ENCODE measurements at places on chromosomes 1 and 21.
A peak's percentile ranks its signal among the peaks of the same experiment; 100 is the strongest.

- DNase-seq: no peak
These were observed 118.7 kb downstream of the CHRM3 start for GRCh38 chr1:239505094-239505493.

GRCh38 chr21:43273708-43274021 is 104.9 kb downstream of the CRYAA start:
- DNase-seq: no peak

- no peak for DNase-seq
These were observed 74.8 kb downstream of the CASZ1 start for GRCh38 chr1:10721381-10722321.

GRCh38 chr1:47367651-47368050 is 34.1 kb downstream of the CMPK1 start:
- no peak for DNase-seq

DNA sequence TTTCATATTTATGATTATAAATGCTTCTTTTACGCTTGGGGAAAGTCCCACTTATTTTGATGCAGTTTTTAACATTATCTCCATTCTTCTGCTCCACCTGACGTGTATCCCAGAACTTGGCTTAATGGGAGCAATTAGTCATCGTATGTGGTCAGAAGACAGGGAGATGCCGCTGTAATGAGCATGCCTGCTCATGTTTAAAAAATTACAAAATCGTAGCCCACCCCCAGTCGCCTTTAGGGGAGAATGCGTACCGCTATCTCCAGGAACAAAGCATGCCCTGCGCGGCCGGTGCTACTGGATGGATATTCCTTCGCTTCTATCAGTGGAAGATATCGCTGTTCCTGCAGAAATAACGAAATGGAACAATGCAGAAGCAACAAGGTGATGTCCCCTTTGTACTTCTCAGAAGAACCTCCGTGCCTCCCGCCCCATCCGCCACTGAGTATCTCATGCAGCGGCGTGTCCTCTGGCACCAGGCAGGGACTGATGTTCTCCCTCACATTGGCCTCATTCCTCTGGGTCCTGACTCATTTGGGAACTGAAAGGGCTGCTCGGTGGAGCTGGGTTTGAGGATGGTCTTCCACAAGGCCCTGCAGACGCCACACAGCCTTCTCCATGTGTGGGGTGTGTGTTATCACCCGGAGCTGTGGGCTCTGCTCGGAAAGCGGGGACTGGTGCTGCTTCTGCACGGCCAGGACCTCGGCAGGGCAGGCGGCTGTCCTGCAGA is 116.3 kb upstream of the COL6A1 start:
- no peak for DNase-seq

DNA sequence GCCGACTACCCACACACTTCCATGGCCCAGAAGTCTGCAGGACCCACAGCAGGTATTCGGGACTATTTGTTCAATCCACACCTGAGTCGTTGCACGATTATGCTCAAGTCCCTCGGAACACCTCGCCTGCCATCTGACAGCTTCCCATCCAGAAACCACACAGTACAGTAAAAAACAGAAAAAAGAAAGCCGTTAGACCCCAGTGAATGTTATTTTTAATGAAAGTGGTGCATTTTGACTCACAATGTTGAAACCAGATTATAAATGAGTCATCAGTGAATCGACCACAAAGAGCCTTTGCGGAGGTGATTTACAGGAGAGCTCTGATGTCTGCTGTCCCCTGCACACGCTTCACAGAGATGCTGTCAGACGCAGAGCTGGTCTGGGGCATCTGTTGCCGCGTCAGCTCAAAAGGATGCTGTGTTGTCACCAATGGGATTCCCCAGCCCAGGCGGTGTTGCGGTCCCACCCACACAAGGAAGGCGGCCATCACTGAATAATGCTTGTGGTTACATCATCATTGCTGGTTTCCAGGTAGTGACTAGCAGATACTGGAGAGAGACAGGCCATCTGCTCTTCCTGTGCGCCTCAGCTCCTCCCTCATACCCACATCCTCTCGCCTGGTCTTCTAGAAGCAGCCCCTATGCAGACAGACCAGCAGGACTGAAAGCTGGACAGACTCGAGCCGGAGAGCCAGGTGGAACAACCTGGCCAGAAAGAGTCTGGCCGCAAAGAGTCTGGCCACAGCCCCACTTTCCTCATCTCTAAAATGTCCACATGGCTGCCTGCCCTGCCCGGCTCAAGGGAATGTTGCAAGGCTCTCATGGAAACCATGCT is 116.8 kb downstream of the TOMM20 start:
- DNase-seq: peak; percentile 95

GRCh38 chr1:153626904-153627714 is at the start of gene S100A13:
Gene S100A13 (minus strand): TSS chr1:153627505. CDS start chr1:153626472, 1,033 bp downstream.
- no peak for DNase-seq

DNA sequence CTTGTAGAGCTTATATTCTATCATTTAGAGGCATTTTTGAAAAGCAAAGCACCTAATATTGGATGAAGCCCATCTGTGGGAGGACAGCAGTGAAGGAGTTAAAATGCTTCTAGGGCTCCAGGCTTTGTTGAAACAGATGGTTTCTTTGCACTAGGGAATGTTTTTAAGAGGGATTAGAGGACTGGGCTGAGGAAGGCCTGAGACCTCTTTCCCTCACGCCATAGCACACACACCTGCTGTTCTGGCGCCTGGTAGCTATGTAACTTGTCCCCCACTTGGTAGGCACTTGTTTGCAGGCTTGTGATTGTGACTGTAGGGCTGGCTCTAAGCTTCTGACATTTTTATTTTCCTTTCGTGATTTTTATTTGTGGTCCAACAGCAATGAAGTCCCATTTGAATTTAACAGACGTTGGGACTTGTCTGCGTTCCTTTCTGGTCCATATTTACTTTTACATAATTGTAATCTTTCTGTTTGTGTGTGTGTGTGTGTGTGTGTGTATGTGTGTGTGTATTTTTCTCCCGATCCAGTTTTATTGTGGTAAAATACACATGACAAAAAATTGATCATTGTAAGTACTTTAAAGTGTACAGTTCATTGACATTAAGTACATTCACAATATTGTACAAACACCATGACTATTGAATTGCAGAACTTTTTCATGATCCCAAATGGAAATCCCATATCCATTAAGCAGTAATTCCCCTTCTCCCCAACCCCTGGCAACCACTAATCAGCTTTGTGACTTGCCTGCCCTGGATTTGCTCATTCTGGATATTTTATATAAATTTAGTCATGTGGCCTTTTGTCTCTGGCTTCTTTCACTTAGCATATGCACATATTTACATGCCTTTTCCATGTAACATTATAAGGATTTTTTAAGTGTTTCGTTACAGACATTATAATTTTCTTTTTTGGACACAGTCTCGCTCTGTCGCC is 33.5 kb upstream of the MACF1 start:
- DNase-seq: no peak

DNA sequence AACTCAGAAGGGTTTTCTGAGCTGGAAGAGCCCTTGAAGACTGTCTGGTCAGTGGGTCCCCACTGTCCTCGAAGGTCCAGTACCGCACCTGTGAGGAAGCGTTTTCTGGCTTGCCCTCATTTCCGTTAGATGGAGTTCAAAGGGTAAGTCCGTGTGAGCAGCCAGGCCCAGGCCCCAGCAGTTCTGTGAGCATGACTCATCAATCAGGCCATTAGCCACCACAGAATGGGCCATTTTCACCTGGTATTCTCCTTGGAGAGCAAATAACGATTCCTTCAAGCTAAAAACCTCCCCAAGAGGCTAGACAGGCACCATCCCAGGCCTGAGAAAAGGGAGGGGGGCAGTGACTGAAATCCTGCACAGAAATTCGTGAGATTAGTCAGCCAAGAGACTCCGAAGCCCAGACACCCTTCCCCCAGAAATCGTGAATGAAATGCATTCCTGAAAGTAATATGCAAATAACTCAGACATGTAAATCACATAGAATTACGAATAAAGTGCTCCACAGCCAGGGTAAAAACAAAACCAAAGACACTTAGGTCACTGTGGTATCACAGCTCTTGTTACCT is 66.0 kb downstream of the BCAR3 start:
- no peak for DNase-seq

DNA sequence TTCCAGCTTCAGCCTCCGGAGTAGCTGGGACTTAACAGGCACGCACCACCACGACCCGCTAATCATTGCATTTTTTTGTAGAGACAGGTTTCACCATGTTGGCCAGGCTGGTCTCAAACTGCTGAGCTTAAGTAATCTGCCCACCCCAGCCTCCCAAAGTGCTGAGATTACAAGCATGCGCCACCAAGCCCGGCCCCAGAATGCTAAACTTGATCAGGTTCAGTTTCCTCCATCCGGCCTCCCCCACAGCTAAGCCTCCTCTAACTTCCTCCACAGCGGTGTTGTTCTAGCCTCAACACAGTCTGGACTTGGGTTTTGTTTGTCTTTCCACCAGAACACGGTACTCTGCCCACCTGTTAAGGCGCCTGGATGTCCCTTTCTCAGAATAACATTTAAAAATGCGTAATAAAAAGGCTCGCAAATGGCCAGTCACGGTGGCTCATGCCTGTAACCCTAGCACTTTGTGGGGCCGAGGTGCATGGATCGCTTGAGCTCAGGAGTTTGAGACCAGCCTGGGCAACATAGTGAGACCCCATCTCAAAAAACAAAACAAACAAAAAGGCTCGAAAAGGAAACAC is 2.4 kb downstream of the PARP1 start:
- DNase-seq: no peak

DNA sequence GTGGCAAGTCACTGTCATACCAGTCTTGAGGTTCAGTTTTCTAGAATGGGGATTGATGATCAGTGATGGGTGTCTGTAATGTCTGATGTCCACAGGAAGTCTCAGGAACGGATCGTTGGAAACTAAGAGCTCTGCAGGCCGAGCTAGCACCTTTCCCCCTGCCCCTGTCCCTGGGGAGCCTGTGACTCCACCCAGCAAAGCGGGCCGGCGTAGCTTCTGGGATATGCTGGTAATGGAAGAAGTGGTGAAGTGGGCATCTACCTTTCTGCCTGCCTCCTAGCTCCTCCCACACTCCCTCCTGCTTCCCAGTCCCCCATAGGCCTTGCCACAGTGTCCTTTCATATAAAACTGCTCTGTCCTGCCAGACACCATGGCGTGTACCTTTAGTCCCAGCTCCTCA is 13.4 kb downstream of the HYI start:
- DNase-seq: no peak

- DNase-seq: no peak
These were observed 720 bp downstream of the PSMB2 start for GRCh38 chr1:35640380-35641232.

GRCh38 chr1:61175976-61176375 is 93.6 kb downstream of the NFIA start:
- DNase-seq: no peak

GRCh38 chr1:109498161-109498801 is 4.4 kb downstream of the CYB561D1 start:
- no peak for DNase-seq

DNA sequence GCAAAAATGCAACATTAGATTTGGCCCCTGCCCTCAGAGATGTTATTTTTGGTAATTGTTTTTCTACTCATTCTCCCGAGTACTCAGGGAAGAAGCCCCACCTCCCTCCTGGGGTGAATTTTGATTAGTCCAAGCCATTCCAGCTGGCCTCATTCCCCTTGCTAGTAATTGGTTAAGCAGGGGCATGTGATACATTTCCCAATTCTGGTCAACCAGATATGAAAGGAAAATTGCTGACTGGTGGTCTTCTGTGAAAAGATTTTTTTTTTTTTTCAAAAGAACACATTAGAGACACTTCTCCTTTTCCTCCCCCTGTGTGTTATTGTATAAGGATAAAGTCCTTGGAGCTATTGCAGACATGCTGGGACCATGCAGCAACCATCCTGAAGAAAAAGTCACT is 71.1 kb upstream of the AKT3 start:
- no peak for DNase-seq

DNA sequence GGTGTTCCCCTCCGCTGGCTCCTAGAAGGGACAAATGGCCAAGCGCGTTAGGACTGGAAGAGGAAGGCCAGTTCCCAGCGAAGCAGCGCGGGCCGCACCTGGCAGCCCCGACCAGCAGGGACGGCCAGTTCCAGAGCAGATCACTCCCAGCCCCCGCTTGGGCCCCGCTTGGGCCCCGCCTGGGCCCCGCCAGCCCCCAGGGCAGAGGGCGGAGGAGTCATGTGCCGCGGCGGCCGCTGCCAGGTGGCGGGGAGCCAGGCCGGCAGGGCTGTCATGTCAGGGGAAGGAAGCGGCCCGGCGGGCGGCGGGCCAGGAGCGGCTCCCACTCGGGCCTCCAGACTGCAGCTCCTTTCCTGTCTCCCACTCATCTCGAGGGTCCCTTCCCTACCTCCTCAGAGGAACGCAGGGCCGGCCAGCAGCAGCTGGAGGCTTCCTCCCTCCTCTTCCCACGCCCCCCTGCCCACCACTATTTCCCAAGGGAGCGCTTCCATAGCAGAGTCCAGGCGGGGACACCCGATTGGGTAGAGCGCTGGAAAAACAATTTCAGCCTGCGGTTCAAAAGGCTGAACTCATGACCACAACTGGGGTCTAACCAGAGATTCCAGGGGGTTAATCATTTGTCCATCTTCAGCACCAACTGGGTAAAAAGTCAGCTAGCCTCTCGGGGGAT is 16.5 kb downstream of the ZNF697 start:
- DNase-seq: no peak

DNA sequence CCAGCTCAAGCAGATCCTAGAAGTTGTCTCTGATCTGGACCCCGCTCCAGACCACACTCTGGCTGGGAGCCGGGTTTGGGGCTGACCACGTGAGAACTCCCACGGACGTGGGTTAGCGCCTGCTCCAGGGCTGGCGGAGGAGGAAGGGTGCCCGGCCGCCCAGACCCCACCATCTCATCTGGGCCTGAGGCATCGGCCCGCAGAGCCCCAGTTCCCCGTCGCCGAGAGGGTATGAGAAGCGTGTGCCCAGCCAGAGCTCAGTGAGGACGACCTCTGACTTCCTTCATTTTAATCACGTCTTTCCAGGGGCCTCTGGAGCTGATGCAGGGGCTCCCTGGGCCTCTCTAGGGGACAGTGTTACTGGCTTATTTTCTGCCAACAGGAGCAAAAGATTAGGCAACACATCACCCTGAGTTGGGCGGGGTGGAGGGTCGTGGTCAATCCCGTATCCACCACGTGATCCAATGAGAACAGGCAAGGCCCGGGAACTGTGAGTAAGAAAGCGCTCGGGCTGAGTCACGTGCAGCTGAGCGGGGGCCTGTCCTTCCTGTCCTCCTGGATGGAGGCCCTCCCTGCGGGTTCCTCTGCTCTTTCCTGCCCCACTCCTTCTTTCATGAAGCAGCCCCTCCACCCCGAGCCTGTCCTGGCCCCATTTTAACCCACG is 81.1 kb downstream of the SIK1 start:
- no peak for DNase-seq

- DNase-seq: no peak
These were observed 232.0 kb upstream of the VAMP3 start for GRCh38 chr1:7538849-7539768.

- DNase-seq: no peak
These were observed 10.8 kb downstream of the MTARC1 start for GRCh38 chr1:220797553-220797952.

Data from T-helper 22 cell (primary cell).